ENCODE measurements at places on chromosomes 16 and 17.

DNA sequence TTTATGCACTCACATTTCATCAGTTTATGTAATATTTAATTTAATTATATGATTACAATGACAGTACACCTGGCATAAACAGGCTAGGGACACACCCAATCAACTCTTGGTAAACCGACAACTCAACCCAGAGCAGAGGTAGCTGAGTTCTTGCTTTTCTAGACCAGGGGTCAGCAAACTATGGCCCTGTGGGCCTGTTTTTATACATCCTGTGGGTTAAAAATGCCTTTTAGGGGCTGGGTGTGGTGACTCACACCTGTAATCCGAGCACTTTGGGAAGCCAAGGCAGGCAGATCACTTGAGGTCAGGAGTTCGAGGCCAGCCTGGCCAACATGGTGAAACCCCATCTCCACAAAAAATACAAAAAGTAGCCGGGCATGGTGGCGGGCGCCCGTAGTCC, 99.2 kb upstream of the TMEM97 start:
- no peak for DNase-seq

GRCh38 chr16:75044800-75045361, 46.1 kb downstream of the ZNRF1 start:
- peak; percentile 17 for DNase-seq

DNA sequence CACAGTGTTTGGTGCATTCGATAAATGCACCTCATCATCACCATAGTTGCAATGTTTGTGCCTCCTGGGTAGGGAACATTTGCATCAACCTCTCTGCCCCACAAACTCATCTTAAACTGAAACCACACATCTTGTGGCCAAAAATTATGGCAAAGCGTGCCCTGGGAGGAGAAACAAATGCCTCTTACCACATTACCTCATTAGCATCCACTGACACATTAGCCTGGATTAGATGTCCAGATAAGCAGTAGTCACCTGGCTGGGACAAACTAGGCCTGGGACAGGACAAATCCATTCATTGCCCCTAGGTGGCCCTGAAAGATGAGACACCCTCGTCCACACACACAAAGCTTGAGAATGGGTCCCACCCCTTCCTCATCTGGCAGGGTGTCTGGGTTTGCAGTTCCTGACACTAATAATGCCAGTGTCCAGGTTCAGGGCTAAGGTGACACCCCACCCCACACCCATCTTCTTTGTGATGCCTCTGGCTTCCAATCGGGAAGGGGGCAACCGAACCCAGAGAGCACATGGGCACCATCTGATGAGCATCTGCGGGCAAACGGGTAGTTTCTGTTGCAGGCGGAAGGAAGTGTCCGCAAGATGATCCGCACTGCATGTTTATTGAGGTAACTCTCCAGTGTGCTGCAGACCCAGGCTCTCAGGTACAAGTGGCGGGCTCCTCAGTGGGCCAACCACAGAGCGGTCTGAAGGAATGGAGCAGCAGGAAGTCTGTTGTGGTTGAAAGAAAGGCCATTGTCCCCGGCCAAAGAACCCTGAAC, 8.6 kb downstream of the XYLT1 start:
- DNase-seq, result no peak

DNA sequence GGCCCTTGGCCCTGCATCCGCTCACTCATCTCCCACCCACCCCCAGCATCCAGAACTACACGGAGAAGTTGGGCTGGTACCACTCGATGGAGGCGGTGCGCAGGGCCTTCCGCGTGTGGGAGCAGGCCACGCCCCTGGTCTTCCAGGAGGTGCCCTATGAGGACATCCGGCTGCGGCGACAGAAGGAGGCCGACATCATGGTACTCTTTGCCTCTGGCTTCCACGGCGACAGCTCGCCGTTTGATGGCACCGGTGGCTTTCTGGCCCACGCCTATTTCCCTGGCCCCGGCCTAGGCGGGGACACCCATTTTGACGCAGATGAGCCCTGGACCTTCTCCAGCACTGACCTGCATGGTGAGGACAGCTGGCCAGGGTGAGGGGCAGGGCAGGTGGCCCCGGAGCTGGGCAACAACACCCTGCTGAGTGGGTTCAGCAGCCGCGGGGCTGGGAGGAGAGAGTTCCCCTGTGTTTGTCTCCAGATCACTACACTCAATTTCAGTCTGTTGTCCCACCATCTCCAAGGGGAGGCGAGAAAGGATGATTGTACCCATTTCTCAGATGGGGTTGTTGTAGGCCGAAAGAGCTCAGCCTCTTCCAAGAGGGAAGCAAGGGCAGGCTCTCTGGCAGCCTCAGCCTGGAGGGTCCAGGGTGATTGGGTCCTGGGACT, 14.4 kb downstream of the MMP15 start:
- DNase-seq, result no peak
